Large intestine (tissue), 12 donors: ENCODE measurements at places on chromosomes 12 and 14.
A peak's percentile ranks its signal among the peaks of the same experiment; 100 is the strongest.

- no peak for DNase-seq
These were observed 27.4 kb downstream of the SLC41A2 start for GRCh38 chr12:104930388-104931326.

- no peak for DNase-seq
These were observed 68.8 kb downstream of the SLC24A4 start for GRCh38 chr14:92391726-92392125.

- DNase-seq: no peak
These were observed 465.2 kb downstream of the SOX5 start for GRCh38 chr12:23484238-23484637.

- no peak for DNase-seq
These were observed at the start of gene BIN2 for GRCh38 chr12:51323966-51324895. TSS of gene BIN2 (minus strand) at chr12:51324174. CDS start at chr12:51324102, 72 bp downstream.

- DNase-seq: no peak
These were observed 3.5 kb downstream of the RIN3 start for GRCh38 chr14:92516966-92517506.

- DNase-seq: peak; percentile 52
These were observed 51.3 kb upstream of the RERGL start for GRCh38 chr12:18141048-18141982.

- no peak for DNase-seq
These were observed 68.8 kb upstream of the GNPNAT1 start for GRCh38 chr14:52860209-52860608.

DNA sequence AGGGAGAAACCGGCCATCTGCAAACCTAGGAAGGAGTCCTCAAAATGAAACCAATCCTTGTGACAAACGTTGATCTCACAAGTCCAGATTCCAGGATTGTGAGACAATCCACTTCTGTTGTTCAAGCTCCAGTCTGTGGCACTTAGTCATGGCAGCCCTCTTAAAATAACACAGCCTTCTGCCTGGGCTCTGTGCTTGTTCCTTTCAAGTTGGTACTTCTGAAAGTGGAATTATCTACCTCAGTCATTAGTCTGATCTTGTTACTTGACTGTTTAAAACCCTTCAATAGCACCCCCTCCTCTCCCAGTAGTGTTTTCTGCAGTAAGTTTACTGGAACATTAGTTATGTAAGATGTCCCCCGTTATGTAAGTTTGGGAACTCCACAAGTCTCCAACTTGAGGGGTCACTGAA is 111.0 kb upstream of the HIF1A start:
- no peak for DNase-seq

GRCh38 chr14:46686652-46687051 is 35.1 kb upstream of the RPL10L start:
- peak; percentile 55 for DNase-seq

DNA sequence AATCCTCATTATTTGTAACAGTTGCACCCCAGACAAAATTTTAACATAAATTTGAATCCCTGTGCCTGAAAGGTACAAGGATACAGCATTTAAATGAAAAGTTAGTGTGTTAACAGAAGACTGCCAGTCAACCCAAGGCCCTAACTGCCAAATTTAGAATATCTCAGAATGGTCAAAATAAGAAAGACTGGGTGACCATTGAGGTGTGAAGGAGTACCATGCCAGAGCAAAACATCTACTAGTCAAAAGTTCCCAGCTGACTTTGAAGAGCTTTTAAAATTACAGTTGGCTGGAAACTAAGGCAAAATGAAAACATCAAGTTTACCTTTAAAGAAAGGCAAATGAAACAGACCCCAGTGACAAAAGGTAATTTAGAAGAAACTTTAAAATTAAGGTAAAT is 18.4 kb downstream of the SAV1 start:
- no peak for DNase-seq

DNA sequence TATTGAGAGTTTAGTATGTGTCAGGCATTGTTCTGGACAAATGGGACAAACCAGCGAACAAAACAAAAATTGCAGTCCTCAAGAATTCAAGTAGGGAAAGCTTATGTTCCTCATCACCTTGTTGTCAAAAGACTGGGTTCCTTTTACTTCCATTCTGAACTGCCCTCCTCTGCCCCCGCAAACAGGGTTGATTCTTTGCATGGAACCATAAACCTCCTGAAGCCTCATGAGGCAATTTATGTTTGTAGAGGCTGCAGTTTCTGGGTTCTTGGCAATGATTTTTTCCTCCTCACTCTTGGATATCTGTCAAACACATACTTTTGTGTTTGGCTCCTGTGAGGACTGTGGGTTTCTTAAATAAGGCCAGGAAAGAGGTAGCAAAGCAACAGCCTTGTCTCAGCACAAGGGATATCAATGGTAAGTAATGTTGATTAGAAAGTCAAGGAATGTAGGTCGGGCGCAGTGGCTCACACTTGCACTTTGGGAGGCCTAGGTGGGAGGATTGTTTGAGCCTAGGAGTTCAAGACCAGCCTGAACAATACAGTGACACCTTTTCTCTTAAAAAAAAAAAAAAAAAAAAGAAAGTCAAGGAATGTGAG is 13.9 kb downstream of the COPZ1 start:
- DNase-seq: no peak

- no peak for DNase-seq
These were observed 21.7 kb downstream of the NEUROD4 start for GRCh38 chr12:55041345-55042055.

DNA sequence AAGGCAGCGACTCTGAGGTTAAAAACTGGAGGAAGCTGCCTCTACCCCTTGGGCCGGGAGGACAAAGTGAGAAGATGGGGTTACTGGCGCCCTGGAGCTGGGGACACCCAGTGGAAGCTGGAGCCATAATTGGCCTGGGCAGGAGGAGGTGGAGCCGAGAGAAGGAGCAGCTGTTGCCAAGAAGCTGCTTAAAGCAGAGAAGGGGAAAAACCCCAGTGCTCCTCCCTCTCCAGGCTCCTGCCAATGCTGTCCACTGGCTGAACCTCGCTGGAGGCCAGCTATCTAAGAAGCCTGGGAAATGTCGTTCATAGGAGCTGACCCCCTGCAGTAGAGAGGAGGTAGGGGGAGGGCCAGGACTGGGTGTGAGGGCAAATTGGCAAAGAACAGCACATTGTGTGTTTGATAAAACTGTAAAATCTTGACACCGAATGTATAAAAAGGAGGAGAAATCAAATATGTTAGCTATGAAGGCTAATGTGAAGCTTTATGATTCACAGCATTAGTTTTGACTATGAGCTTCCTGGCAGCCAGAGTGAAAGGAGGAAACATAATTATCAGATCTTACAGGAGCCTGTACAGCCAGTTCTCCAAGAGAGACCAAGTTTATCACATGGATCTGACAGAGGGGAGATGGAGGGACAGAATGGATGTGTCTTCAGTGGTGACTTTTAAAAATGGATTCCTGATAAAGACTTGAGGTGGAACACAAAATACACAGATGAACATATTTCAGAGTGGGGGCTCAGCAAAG is 9.5 kb downstream of the HHIPL1 start:
- DNase-seq: no peak

DNA sequence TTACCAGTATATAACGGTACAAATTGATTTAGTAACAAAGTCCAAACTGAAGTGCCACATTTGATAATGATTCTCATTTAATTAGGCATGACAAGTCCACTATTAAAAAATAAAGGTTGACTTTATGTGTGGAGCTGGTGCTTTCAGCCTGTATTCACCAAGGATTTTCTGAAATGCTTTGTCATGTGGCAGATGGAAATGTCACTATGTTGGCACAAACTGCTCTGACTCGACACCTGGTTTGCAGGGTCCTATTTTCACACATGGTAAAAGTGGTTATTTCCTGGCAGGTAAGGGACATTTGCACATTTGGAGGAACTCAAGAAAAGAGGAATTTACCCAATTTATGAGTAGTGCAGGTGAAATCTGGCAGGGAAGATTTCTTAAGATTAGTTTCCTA is 572.6 kb upstream of the MDGA2 start:
- DNase-seq: no peak

DNA sequence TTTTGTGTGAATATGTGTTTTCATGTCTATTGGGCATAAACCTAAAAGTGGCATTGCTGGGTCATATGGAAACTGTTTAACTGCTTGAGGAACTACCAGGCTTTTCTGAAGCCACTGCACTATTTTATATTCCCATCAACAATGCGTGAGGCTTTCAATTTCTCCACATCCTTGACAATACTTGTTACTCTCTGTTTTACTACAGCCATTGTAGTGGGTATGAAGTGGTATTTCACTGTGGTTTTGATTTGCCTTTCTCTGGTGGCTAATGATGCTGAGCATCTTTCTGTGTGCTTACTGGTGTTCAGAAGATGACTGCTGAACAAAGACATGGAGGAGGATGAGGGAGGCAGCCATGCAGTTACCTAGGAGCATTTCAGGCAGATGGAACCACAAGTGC is 13.2 kb upstream of the TDG start:
- no peak for DNase-seq

DNA sequence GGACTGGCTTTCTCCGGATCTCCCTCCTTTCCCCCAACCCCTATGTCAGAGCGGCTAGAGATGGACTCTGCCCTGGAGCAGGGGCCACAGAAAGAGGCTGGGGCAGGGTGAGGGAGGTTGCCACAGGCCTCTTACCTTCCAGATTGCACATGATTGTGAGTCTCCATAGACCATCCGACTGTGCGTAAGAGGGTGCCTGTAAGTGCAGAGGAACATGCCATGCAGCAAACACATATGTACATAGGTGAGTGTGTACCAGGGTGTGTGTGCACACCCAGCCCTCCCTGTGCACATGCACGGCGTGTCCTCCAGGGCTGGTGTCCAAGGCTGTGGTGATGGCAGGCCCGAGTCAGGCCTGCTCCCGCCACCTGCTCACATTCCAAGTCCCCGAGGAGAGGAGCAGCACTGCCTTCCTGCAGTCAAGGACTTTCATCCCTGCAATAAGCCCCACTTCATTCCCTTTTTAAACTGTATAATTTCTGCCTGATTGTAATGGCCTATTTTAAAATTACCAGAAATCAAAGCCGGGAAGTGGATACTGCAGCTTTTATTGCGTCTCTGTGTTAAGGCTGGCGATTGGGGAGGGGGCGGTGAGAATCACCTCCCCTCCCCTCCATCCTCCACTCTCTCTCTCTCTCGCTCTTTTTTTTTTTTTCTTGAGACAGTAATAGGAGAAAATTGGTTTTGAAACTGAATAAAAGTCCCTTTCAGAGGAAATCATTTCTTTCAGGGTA is 28.5 kb downstream of the FAM222A start:
- DNase-seq: peak; percentile 86

GRCh38 chr12:64791036-64791435 is 31.8 kb upstream of the GNS start:
- DNase-seq: no peak

DNA sequence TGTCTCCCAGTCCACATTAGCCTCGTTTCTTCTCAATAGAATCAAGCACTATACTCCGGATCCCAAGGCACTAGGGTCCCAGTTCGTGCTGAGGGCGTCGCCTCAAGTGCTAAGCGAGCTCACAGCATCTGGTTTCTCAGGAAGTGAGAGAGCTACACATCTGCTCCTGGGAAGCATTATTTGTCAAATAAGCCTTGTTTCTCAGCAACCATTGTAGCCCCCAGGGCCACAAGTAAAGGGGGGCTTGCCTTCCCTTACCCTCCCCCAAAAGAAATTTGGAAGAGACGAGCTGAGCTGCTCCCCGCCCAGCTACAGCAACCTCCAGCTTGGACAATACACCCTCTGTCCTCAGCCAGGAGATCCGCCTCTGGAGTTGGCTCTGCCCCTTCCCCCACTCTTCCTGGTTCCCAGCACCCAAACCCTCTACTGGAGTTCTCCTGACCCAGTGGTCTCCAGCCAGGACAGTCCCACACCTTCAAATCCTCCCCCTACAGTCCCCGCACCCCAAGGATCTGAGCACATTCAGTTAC is 5.7 kb upstream of the TNS2 start:
- peak; percentile 51 for DNase-seq

GRCh38 chr12:52248541-52249461 is 15.8 kb downstream of the KRT7 start:
- no peak for DNase-seq

- DNase-seq: no peak
These were observed 32.3 kb downstream of the GIT2 start for GRCh38 chr12:109963743-109964429.

GRCh38 chr12:18683327-18684013 is 54.3 kb downstream of the PLCZ1 start:
- no peak for DNase-seq
